ENCODE measurements at places on chromosomes 5 and 9.

DNA sequence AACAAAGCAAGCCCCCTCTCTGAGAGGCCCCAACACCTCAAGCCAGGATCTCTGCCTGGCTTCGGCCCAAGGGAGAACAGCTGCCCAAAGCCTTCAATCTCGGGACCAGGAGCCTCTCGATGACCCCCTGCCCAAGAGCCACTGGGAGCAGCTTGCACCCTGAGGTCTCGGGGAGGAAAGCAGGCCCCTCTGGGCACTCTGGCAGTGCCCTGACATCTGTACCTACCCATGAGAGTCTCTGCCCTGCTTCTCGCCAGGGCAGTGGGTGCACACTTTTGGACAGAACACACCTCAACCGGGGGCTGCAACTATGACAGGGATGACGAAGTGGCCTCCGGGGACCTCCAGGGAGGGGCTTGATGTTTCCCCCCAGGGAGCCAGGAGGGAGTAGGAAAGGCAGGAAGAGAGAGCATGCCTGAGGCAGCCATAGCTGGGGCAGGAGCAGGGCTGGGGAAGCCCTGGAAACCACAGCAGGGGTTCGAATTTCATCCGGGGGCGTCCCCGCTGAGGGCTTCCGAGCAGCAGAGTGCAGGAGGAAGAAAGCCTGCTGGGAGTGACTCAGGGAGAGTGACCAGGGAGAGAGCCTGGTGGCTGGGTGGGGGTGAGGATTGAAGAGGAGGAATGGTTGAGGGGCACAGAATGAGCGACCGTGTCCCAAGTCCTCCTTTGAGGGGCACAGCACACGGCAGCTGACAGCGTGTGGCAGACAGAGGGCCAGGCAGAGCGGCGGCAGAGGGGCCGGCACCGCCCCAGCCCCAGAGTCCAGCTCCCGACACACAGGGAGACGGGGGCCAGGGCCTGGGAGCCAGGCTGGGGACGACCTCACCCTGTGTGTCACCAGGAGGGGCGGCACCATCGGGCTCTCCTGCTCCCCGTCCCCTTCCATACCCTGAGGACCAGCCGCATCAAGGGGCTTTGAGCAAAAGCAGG lies 1.8 kb downstream of the LPCAT1 start:
- DNase-seq: no peak

- DNase-seq: no peak
Observed at GRCh38 chr9:77848897-77849296, 182.7 kb downstream of the GNAQ start.

DNA sequence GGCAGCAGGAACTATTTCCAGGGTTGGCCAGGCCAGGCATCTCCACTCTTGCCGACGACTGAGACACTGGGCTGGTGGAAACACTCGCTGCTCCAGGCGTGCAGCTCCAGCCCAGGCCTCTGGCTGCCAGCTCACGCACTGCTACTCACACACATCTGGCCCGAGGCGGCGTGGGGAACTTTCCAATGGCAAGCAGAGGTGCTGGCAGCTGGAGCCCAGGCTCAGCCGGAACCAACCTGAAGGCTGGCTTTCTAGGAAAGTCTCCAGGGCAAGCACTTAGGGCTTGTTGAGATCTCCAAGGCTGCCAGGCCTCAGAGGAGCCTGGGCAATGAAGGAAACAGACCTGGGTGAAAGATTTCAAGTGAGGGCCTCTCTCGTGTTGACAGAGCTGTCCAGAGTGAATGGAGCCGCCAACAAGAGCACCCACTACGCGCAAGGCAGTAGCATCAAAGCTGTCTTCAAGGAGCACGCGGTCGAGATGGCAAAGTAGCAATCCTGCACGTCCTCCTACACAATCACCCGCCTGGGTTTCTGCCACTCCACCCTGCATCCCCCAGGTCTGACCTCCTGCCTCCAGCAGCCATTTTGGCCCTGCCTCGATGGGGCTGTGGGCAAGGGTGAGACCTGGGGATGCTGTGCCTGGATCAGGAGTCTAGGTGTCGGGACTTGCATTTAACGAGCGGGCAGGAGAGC lies 14.4 kb downstream of the SH3PXD2B start:
- DNase-seq: no peak

DNA sequence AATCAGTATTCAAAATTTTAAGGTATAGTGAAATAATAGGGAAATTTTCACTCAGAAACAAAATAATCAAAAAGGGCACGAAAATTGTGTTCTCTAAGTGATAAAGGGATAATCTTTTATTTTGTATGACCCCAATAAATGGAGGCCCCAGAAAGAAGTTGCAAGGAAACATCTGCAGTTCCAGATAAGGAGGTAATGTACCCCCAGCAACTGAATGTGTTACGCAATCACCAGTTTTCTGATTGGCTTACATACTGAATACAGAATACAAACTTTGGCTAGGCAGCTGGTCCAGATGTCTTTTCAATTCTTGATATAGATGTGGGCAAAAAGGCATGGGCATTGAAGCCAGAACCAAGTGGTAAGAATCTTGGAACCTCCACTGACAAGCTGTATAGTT lies 1.7 kb upstream of the TOPORS start:
- no peak for DNase-seq

- DNase-seq: no peak
Observed at GRCh38 chr5:22852807-22853660, at the start of gene CDH12. CDH12 (minus strand) TSS chr5:22853344.

DNA sequence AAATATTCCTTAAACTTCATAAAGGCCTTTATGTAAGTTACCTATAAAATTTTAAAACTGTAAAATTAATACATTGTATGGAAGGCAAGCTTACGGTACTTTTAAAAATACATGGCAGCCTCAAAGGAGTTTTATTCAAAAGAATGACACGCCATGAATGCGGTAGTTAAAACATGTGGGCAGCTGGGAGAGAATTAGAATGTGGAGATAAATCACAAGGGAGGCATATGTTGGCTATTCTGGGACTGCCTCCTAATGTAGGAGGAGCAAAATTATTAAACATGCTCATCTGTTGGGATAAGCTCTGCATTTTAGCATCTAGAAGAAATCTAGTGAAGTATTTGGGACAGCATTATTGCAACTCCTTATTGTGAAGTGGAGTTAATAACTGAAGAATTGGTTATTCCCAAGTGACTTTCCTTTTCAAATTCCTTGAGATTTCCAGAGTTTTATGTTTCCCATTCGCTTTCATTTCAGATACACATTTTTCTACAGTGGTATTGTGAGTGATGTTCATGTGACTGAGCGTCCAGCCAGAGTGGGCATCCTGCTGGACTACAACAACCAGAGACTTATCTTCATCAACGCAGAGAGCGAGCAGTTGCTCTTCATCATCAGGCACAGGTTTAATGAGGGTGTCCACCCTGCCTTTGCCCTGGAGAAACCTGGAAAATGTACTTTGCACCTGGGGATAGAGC lies 109.4 kb downstream of the CMYA5 start:
- no peak for DNase-seq

DNA sequence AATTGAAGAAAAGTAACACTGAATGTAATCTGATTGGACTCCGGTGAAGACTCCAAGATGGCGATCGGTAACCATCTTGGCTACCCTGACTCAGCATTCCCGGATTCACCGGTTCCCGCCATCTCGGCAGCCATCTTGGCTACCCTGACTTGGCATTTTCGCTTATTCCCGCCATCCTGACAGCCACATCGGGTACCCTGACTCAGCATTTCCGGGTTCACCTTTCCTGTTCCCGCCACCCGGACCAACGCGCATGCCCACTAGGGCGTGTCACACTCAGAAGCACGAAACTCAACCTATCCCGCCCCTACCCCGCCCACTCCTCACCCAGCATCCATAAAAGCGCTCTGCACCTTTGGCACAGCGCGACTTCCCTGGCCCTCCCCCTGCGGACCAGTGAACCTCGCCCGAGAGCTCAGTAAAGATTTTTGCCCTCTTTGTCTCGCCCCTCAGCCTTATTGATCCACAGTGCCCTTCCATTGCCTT lies 17.2 kb downstream of the SPTLC1 start:
- peak; percentile 12 for DNase-seq

GRCh38 chr5:63570752-63571151 lies 391.5 kb downstream of the HTR1A start:
- DNase-seq: no peak

DNA sequence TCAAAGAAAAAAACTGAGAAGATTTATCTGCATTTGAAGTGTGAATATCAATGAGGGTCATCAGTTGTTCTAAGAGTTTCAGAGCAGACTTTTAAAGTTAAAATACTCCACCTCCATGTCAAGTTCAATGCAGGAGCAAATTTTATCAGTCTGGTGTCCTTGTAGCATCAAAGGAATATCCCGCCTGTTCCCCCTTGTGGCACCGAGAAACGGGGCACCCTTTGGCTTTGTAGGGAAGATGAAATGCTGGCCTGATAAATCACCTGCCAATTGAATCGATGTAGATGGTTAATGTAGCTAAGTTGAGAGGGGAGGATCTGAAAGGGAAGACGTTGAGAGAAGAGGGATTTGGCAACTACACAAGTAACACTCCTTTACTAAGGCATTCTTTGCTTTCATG lies 714.5 kb downstream of the EFNA5 start:
- no peak for DNase-seq

All from stimulated activated CD4-positive, alpha-beta T cell treated with anti-CD3 and anti-CD28 coated beads, Interleukin-1b, Interleukin-23, amount 100 ng/mL, for 1 hour (primary cell).